ENCODE measurements at places on chromosomes 12 and 14.

DNA sequence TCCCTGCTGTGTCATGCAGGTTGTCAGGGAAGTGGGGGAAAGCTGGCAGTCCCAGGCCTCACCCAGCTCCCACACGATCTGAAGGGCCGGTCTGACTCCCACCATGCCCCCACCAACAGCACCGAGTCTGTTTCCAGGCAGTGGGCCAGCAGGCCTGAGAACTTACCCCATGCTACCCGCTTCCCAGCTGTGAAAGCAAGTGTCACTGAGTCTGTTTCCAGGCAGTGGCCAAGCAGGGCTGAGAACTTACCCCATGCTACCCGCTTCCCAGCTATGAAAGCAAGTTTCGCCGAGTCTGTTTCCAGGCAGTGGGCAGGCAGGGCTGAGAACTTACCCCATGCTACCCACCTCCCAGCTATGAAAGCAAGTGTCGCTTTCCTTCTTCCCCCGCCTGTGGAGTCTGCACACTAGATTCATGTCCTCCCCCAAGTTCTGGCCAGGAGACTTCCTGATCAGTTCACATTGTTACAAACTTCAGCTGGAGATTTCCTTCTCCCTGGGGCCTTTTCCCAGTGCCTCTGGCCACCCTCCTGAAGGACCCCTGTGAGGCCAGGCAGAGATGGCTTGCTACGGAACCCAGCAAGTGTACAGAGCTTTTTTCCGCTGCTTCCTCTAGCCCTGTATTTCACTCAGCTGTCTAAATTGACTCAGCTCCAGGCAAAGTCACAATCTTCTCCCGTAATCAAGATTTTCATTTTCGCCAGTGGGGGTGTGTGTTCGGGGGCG lies 435.4 kb downstream of the TMTC2 start:
- DNase-seq: no peak

- no peak for DNase-seq
These were observed 73.4 kb downstream of the CAPZA3 start for GRCh38 chr12:18811273-18811672.

DNA sequence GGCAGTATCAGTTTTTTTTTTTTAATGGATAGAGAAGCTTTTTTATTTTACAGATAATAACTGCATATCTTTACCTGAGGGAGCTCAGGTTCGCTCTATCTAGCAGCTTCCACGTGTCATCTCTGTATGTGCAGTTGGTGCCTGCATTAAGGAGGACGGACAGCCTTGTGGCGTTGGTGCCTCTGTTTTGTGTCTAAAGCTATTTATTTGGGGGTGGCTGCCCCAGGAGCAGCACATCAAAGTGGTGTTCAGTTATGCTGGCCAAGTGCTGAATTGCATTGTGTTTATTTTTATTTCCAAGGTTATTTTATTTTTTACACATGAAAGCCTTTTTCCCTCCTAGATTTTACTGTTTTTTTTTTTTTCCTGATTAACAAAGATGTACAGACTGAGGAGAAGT lies 59.7 kb downstream of the RASSF3 start:
- peak; percentile 29 for DNase-seq

DNA sequence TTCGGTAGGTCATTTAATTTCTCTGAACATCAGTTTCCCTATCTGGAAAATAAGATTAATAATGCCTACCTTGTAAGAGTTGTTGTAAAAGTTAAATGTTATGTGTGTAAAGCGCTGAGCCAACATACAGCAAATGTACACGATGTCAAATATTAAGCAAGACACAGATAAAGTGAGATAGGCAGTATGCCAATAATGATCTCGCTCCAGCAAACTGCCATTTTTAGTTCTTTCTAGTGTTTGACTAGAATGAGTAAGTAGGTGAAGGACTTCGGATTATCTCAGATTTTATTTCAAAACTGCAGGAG lies 840 bp downstream of the DHRS7 start:
- no peak for DNase-seq

DNA sequence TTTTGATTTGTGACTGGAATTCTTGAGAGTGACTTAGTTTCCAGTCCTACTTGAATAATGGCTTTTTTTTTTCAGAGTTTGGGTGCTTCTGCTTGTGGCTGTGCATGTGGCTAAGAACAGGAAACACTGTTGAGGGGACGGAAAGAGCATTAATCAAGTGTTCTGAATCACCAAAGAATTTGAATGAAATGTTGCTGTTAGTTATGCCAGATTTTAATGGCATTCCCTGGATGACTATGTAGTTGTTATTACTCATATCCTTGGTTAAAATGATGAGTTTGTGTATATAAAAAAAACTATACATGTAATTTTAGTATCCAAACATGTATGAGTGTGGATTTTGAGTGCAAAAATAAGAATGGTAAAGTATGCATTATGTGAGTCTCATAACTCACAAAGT lies 347.9 kb downstream of the BCAT1 start:
- DNase-seq: no peak

- DNase-seq: no peak
These were observed 4.0 kb downstream of the MYH7 start for GRCh38 chr14:23431486-23431885.

- no peak for DNase-seq
These were observed 68.3 kb downstream of the DERA start for GRCh38 chr12:15979096-15980092.

GRCh38 chr12:129378496-129378895 lies 525.2 kb downstream of the GLT1D1 start:
- DNase-seq: no peak

- no peak for DNase-seq
These were observed 540.2 kb upstream of the TMEM132C start for GRCh38 chr12:127726671-127727315.

GRCh38 chr14:62734831-62735230 lies 310.4 kb downstream of the KCNH5 start:
- no peak for DNase-seq

GRCh38 chr12:68565391-68565903 lies 45.3 kb upstream of the RAP1B start:
- DNase-seq: no peak

DNA sequence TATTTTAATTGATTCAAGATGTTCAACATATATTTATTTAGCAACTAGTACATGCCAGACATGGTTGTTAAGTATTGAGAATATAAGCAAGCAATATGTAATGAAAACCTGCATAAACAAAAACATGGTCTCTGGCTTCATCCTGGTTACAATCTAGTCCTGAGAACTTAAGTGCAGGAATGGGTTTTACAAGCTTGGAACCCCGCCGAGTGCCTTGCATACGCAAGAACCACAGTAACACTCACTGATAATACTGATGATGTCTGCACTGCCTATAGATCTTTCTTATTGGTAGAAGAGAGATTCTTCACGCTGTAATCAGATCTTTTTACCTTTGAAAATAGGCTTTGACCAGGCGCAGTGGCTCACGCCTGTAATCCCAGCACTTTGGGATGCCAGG lies 22.9 kb upstream of the CALM1 start:
- no peak for DNase-seq

Measured in effector memory CD8-positive, alpha-beta T cell (primary cell).